Heart right ventricle (tissue), 16 donors: ENCODE measurements at places on chromosomes 3 and 15. TPM values are rescaled to one million over a fixed set of nuclear protein-coding genes. Genes with fewer than 3 reads are reported as not detected.

- H3K27ac ChIP-seq, result no peak overlapping the region
- H3K27me3 ChIP-seq, result no peaks in the 10 kb centered on the region
- no peaks in the 10 kb centered on the region for H3K36me3 ChIP-seq
- H3K4me1 ChIP-seq, result no peaks in the 10 kb centered on the region
- no peak overlapping the region for H3K4me3 ChIP-seq
- no peak for DNase-seq
Measured at GRCh38 chr3:105398437-105398836, 31.7 kb downstream of the ALCAM start.

Gene NPAP1
- total RNA-seq, result not detected

DNA sequence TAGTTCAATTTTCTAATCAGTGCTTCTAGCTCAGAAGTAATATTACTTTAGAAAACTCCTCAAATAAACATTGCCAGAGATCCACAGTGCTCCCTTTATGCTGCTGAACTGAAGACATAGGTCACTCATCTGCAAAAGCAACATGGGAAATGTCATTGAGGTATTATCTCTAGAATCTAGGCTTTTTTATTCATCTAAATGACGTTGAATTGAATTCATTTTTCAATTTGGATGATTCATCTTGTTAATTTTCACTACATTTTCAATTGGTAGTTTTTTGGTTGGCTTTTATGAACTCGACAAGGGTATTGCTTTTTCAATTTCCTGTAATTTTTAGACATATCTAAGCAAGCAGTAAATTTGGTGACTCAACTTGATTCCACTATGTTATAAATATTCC is 275.4 kb downstream of the NFKBIZ start:
- H3K4me1 ChIP-seq, result peaks cover 1% of the 10 kb centered on the region
- no peaks in the 10 kb centered on the region for H3K36me3 ChIP-seq
- no peaks in the 10 kb centered on the region for H3K27me3 ChIP-seq
- no peak overlapping the region for H3K4me3 ChIP-seq
- DNase-seq, result no peak
- peak overlapping the region; percentile 46 for H3K27ac ChIP-seq

Gene KY
- 9.0 TPM for total RNA-seq
